ENCODE measurements at places on chromosomes 1 and 21. TPM values are rescaled to one million over a fixed set of nuclear protein-coding genes. Genes with fewer than 3 reads are reported as not detected.

DNA sequence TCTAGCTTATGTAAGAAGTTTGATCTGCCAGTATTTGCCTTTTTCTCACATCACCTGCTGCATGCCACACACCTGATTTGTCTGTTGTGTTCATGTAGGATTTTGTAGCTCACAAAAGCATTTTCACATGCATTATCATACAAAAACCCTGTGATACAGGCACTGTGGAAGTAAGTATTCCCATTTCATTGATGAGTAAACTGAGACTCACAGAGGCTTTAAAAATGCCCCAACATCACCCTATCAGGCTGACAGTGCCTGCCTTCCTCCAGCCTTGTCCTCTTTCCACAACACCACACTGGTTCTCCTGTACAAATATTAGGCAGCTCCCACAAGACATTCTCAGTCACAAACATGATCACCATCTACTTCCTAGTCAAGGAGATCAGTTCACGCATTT is 85.9 kb upstream of the UBE2U start:
- no peak for DNase-seq

DNA sequence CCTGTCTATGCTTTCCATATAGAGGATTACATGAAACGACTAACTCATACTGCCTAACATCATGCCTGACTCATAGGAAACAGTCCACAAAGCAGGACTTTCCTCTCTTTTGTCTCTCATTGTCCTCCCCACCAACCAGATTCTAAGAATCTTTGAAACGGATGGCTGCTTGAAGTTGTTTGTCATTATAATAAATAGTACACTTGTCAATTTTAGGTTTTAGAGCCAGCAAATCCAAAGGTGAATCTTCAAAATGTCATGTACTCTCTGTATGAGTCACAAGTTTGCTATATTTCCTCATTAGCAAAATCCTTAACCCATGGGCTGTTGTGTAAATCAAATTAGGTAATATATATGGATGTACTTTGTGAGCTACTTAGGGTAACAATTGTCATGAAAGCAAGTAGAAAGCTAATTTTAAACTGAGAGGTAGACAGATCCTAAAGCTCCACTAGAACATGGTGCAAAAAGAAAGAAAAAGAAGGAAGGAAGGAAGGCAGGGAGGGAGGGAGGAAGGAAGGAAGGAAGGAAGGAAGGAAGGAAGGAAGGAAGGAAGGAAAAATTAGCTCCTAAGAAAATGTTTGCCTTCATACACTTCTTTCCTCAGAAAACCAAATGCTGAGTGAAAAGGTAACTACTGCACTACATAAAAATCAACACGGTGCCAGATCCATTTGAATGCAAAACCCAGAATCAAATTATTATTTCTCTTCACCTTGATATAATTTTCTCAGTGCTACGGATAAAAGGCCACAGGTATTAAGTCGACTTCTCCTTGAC is 129.5 kb upstream of the PRMT6 start:
- DNase-seq = no peak

ERICH3 gene
- not detected for total RNA-seq

DNA sequence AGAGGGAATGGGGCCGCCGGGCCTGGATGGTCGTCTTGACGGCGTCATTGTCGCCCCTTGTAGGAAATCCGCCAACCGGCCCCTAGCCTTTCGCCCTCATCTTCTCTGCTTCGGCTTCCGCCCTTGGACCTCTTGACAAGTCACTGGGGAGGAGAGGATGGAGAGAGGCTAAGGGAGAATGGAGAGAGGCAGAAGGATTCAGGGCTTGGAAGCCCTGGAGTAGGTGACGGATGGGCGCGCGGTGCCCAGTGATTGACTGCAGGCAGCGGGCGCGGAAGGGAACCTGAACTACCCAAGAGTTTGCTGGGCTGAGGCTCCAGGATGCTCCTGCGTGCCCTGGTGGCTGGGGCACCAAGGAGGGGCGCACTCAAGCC is 651 bp downstream of the PDE4B start:
- DNase-seq = no peak

DNA sequence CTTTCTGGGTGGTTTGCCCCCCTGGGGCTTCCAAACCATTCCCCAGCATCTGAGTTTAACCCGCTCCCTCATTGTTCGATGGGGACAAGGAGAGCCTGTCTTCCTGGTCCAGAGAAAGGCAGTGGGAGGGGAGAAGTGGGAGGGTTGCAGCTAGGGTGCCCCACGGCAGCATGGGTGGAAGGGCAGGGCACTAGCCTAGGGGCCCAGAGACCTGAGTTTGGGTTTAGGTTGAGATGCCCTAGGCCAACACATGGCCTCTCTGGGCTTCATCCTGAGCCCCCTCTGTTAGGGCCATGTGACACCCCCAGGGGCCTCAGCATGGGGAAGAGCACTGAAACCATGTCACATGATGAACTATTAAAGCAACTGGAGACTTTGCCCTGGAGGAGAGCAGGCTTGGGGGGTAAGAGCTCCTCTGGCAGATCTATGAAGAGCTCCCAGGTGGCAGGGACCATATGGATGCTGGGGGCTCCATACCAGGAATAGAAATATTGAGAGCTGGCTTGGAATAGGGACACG is 9.7 kb upstream of the RUNX3 start:
- DNase-seq = no peak

OR2G6 gene
- total RNA-seq = not detected
